NAMALWA (cell line): ENCODE measurements at places on chromosomes 7 and 10.

- peak; percentile 71 for DNase-seq
Measured at GRCh38 chr10:79084012-79084971, 15.5 kb downstream of the ZMIZ1 start.

DNA sequence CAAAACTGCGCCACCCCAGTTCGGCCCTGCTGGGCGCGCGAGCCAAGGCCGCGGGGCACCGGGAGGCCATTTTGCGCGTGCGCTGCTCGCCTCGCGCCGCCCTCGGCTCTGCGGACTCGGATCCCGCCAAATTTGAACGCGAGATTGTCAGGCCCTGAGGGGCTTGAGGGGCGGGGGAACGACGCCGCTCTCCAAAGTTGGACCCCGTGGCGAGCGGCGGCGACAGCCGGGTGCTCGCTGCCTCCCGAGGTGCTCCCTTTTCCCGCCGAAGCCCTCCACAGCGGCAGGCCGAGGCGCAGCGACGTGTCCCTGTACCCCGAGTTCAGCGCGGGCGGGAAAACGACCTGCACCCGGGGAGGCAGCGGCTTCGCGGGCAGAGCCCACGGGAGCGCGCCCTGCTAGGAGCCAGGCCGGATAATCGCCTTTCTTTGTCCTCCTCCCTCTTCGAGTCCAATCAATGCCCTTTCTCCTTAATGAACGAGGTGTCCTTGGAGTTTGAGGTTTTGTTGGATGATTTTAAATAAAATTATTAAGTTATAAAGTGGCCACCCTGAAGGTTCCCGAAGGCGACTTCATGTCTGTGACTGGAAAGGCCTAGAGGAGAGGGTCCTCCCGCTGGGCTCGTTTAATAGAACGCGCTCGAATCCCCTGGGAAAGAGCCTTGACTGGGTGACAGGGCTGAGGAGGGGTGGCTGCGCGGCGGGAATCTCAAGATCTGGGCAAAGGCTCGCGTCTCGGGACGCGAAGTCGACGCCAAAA, 10.7 kb upstream of the SPAG6 start:
- DNase-seq, result no peak

GRCh38 chr7:25196132-25196896, 32.0 kb downstream of the NPVF start:
- DNase-seq, result no peak

DNA sequence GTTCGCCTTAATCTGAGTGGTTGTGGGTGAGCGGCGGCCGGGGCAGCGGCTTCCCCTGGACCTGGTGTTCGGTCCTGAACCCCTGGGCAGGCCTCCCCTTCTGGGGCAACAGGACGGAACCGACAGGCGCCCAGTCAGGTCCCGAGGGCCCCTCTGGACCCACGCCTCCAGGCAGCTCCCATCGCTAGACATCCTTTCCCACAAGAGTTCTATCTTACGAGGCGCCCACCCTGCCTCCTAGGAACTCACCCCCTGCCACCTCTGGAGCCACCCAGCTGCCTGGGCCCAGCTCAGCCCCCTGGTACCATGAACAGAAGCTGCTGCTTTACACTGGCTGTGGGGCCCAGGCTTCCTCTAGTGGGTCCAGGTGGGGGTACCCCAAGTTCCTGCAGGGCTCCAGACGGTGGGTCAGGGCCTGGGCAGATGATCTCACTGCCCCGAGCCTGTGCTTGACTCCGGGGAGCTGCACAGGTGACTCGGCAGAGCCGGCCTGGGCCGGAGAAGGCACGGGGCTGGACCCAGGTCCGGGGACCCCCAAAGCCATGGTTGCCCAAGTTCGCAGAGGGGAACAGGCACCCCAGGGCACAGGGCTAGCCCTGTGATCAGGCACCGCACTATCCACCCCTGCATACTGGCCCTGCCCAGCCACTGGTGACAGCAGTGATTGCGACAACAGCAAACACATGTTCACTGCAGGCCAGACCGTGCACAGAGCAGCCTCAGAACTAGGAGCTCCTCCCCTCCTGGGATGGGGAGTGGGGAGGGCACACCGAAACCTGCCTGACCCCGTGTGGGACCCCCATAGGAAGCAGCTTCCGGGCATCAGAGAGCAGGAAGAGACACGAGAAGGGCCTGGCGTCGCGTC, 180.3 kb downstream of the ELFN1 start:
- no peak for DNase-seq
